Upper lobe of right lung (tissue), 1 donor: ENCODE measurements at places on chromosomes 16 and 17. TPM values are rescaled to one million over a fixed set of nuclear protein-coding genes. Genes with fewer than 3 reads are reported as not detected.
A peak's percentile ranks its signal among the peaks of the same experiment; 100 is the strongest.

Gene SDR42E2
- 0.14 TPM for total RNA-seq

- no peak overlapping the region for H3K27ac ChIP-seq
- no peaks in the 10 kb centered on the region for H3K27me3 ChIP-seq
- no peak for DNase-seq
- no peak overlapping the region for H3K4me3 ChIP-seq
- peaks cover 57% of the 10 kb centered on the region for H3K36me3 ChIP-seq
These were observed 7.2 kb downstream of the PDIA2 start for GRCh38 chr16:290015-290680.

DNA sequence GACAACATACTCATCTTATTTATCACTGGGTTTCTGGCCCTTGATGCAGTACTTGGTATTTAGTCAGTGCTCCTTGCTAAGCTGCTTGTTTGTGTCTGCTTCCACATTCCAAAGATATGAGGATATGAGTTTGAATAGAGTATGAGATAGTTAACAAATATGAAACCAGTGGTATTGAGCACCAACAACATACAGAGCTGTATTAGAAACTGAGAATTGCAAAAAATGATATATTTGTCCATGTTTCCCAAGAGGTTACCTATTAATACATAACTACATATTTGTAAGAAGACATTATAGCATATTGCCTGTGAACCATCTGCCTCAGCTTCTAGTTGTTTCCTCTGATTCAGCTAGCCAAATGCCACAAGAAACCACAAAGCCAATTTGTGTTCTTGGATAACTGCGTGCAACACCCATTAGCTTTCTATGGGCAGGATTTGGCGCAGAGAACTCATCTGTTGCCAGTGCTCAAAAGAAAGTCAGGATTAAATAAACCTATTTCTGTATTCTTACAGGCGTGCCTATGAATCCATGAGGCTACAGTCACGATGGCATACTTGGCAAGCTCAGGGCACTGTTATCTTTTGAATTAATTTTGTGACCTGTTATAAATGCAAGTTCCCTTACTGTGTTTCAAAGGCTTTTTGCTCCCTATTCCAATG, 194.4 kb downstream of the MAP2K6 start:
- DNase-seq = no peak
- H3K27me3 ChIP-seq = no peaks in the 10 kb centered on the region
- H3K36me3 ChIP-seq = no peaks in the 10 kb centered on the region
- peaks cover 18% of the 10 kb centered on the region for H3K4me1 ChIP-seq
- peak overlapping the region; percentile 44 for H3K27ac ChIP-seq

Gene CRISPLD2
- total RNA-seq = 61.9 TPM

- peaks cover 11% of the 10 kb centered on the region for H3K36me3 ChIP-seq
- no peaks in the 10 kb centered on the region for H3K27me3 ChIP-seq
- no peak within 1 kb of the TSS for H3K4me3 ChIP-seq
- H3K4me1 ChIP-seq = peaks cover 43% of the 10 kb centered on the region
These were observed at the start of gene CSF3 for GRCh38 chr17:40015005-40015997. Gene CSF3, plus strand, starts transcription at chr17:40015440. Its CDS starts 35 bp downstream, at chr17:40015475.

DNA sequence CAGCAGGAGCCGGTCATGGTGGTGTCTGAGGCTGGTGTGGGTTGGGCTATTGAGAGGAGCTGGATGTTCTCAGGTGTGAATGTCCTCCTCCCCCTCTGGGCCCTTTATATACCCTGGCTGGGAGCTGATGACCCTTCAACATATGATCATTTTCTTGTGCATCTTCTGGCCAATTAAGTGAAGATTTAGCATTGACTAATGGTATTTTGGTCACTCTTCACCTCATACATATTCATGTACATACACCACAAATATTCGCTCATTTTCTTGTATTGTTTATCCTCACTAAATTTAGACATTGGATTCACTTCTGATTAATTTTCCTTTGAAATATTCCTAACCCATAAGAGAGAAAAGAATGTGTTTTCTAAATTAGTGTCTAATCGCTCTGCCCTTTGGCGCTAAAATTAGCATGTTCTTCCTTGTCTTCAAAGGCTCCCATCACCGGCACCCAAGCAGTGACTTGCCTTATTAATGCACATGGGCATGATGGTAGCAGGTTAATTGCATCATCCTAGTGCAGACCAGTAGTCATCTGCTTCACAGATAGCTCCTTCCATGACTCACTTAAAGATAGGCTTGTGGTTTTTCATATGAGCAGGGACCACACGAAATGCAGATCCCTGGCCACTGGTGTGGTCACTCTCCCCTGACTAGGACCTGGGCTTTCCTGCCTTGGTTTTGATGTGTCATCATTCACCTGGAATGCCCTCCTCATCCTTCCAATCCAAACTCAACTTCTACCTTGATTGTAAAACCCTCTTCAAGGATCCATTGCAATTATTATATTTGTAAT, at the start of gene KRTAP2-4:
Gene KRTAP2-4 (minus strand): TSS at position 51 of the 796 bp plus-strand sequence. CDS start 34 bp downstream, at position 17.
- no peaks in the 10 kb centered on the region for H3K36me3 ChIP-seq
- DNase-seq = no peak
- H3K4me1 ChIP-seq = no peaks in the 10 kb centered on the region
- peaks cover 12% of the 10 kb centered on the region for H3K27me3 ChIP-seq
- H3K27ac ChIP-seq = no peak within 1 kb of the TSS

DNA sequence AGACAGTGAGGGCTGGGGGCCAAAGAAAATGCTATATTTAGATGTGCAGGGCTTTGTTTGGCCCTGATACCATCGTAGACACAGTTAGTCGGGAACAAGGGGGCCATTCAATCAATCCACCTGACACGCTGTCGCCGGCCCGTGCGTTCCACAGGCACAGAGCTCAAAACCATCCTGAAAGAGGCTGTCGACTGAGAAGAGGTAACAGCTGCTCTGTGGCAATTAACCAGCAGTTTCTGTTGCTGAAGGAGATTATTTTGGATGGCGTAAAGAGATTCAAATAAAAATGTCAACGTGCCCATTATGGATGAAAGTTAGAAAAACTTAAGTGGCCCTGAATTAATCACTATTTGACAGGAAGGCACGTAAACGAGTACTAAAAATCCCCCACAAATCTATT, 276.2 kb upstream of the IRX5 start:
- H3K4me1 ChIP-seq = peaks cover 16% of the 10 kb centered on the region
- no peak overlapping the region for H3K4me3 ChIP-seq
- no peak for DNase-seq
- no peaks in the 10 kb centered on the region for H3K36me3 ChIP-seq
- H3K27ac ChIP-seq = peak overlapping the region; percentile 65
- H3K27me3 ChIP-seq = no peaks in the 10 kb centered on the region

Gene ADGRG1
- total RNA-seq = 66.9 TPM

DNA sequence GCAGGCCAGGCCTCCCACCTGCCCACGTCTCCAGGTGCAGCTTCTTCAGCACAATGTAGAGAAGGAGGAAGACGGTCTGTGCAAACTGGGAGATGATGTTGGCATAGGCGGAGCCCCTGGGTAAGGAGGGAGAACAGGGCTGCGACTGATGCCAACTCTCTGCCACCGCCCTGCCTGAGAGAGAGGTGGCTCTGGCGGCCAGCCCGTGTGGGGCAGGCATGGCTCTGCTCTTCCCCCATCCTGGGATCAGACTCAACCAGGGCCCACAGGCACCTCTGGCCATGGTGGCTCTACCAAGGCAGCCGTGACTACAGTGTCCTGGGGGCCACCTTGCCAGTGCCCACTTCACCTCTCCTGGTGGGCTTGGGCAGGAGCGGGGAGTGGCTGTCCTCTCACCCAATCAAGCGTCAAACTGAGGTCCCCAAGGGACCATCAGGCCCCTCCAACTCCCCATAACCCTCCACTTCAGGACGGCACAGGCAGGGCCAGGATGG, 8.6 kb downstream of the SLC47A2 start:
- no peaks in the 10 kb centered on the region for H3K36me3 ChIP-seq
- no peak overlapping the region for H3K4me3 ChIP-seq
- DNase-seq = no peak
- H3K27me3 ChIP-seq = no peaks in the 10 kb centered on the region
- no peak overlapping the region for H3K27ac ChIP-seq
- H3K4me1 ChIP-seq = peaks cover 11% of the 10 kb centered on the region

DNA sequence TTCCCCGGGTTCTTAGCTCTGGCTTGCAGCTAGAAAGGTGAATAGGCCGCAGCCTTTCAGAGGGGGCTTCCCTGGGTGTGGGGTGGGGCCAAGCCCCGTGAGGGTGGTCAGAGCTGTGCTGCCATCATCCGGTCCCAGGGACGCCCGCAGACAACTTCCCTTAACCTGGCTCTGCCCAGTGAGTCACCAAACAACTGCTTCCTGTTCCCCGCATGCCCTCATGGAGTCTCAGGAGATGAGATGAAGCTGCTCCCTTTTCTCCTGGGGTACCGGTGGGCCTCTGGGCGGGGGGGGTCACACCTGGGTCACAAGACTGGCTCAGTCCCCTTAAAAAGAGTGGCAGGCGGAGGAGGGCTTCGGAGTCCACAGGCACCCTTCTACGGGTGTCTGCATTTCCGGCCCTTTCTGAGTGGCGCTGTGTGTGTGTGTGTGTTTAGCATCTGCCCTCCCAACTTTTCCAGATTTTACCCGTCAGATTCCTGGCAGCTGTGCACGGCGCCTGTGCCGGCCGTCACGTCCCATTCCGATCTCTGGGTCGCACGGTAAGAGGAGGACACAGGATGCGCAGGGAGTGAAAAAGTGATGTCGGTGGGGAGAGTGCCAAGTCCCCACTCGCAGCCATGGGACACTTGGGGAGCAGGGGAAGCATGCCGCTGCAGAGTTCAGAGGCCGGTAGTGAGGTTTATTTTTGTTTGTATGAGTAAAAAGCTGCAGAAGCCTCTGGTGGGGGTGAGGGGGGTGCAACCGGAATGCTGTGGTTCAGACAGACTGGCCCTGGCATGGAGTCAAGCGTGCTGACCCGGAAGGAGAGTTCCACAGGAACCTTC, 16.8 kb downstream of the HIC1 start:
- no peaks in the 10 kb centered on the region for H3K27me3 ChIP-seq
- peak overlapping the region; percentile 86 for H3K27ac ChIP-seq
- peaks cover 8% of the 10 kb centered on the region for H3K36me3 ChIP-seq
- DNase-seq = peak; percentile 70
- no peak overlapping the region for H3K4me3 ChIP-seq
- H3K4me1 ChIP-seq = peaks cover 65% of the 10 kb centered on the region
